Right atrium auricular region (tissue), 2 donors: ENCODE measurements at places on chromosomes 11 and 22. TPM values are rescaled to one million over a fixed set of nuclear protein-coding genes. Genes with fewer than 3 reads are reported as not detected.
A peak's percentile ranks its signal among the peaks of the same experiment; 100 is the strongest.

PRG3 gene
- total RNA-seq: not detected

C1QTNF5 gene
- 47.4 TPM for total RNA-seq

MCHR1 gene
- total RNA-seq: not detected

GRAP2 gene
- 1.3 TPM for total RNA-seq

CBL gene
- total RNA-seq: 8.5 TPM

TTC17 gene
- 45.3 TPM for total RNA-seq

AHNAK gene
- 441 TPM for total RNA-seq

ADAMTS15 gene
- 17.5 TPM for total RNA-seq

OR51E2 gene
- not detected for total RNA-seq

NXPE1 gene
- total RNA-seq: not detected

C11orf65 gene
- total RNA-seq: 2.7 TPM

GRCh38 chr22:48972979-48973693 lies 854.5 kb downstream of the BRD1 start:
- peak; percentile 26 for DNase-seq

- no peak for DNase-seq
These were observed 20.1 kb downstream of the TMPRSS6 start for GRCh38 chr22:37089434-37089833.

DNA sequence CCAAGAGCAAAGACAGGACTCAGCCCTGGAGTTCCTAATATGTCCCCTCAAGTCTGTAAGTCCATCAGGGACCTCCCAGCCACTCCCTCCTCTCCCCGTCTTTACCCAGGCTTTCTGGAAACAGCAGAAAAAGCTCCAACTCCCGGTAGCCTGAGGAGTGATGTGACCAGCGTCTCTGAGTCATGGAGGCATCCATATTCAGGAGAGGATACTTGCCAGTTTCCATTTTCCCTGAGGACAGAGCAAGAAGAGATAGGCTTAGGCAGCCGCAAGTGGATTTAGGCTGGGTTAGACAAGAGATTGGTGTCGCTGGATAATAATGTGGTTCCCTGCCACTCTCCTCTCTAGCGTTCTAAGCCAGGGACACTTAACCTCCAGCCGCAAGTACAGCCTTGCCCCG lies 206.6 kb downstream of the GRIK4 start:
- no peak for DNase-seq

DNA sequence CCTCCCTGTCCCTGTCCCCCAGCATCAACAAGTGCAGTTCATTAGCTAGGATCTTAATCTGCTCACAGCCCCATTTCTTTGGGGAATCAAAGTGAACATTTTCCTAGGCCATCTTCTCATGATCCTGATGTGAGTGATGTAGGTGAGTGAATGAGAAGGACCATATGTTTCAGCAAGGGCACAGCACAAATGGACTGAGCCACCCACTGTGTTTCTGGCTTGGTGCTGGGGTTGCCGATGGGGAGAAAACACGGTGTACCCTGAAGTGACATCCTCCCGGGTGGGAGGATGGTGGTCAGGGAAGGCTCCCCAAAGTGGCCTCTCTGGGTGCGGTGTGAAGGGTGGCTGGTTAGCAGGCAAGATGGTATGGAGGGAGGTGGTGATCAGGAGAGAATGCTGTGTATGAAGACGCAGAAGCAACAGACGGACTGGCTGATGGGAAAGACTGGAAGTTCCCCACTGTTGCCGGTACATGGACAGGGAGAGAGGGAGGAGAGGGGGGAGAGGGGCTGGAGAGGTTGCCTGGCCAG lies 72.2 kb downstream of the JAM3 start:
- no peak for DNase-seq

DNA sequence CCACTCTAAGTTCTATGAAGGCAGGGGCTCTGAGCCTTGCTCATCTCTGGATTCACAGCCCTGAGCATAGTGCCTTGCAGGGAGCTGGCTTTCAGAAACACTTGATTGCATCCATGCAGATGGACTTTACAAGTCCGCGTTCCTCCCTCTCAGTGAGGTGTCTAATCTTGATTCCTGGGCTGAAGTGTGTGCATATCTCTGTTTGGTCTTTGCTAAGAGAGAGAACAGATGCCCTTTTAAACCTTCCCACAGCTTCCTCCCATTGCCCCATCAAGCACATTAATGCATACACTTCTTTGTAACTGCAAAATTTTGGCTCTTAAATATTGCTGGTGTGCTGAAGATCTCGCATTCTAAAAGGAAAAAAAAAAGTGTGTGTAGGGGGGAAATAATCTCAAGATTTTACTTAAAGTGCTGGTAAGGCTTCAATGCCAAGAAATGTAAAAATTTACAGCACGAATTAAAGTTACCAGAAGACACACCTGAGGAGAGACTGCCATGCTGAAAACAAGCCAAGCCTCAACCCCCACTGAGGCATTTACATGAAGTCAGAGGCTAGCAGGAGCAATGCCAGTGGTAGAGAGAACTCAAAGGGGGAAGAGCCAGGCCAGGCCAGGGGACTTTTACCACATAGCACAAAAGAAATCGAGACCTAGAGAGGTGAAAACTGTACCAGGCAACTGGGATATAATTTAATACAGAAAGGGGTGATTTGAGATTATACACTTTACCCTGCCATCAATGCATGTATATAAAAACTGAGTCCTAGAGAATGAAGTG lies 492.1 kb downstream of the SOX6 start:
- DNase-seq: no peak

DNA sequence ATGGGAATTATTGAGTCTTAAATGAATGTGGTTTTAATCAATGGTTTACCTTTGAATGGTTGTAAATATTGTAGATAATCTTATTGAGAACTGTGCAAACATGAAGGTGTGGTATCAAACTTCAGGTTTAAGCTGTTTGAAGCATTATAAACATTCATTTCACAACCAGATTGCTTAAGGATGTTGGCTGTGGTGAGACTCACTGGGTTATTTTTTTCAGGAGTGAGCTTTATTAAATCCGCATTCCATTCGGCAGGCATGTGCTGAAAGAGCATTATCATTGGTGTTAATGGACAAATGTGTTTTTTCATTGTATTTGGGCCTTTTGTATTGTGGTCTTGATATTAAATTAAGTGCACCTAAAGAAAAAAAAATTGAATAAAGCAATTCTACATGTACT lies 9.7 kb downstream of the MMP3 start:
- no peak for DNase-seq

GRCh38 chr11:102280245-102280833 lies 36.9 kb upstream of the BIRC3 start:
- DNase-seq: no peak

DNA sequence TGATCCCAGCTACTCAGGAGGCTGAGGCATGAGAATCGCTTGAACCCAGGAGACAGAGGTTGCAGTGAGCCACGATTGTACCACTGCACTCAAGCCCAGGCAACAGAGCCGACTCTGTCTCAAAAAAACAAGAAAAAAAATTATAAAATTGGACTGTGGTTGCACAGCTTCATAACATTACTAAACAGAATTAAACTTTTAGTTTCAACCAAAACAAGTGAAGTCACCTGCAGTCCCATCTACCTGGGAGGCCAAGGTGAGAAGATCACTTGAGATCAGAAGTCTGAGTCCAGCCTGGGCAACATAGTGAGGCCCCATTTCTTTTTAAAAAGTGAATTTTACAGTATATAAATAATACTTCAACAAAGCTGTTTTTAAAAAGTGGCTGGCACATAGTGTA lies 47.8 kb upstream of the CD5 start:
- DNase-seq: no peak

DNA sequence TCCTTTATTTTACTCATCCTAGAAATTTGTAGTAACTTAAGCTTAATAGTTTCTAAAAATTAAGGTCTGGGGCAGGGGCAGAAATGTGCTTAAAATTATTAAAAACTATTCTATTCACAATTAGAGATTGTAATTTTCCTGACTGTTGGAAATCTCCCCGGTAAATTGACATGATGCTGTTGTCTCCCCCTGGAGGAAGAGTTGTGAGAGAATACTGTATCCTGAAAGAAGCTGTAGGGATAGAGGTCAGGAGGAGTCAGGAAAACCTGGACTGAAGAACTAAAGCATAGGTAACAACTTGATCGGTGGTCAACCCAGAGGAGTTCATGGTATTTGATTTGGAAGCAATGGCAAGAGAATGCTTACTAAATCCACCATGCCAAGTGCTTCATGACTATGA lies 16.2 kb upstream of the ESAM start:
- no peak for DNase-seq

DNA sequence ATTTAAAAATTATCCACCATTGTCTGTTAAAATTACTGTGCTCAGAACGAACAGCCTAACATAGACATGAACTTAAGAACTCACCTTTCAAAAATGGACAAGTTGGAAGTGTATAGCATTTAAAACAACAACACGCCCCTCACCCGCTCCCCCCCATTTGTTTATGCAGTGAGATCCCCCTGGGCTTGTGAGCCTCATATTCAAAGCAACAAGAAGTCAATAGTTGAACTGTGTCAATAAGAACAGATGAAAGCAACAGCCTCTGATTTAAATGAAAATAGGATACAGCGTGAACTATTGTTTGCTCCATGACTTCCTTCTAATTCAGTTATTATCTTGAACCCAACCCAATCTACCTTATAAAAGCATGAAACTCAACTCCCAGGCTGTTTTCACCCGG lies 314.2 kb downstream of the BLID start:
- DNase-seq: no peak

GRCh38 chr11:31805037-31805628 lies 6.0 kb downstream of the PAX6 start:
- no peak for DNase-seq

GRCh38 chr11:64759722-64760719 lies at the start of gene PYGM:
Gene PYGM (minus strand): TSS chr11:64759974. CDS start chr11:64759898, 76 bp downstream.
- DNase-seq: peak; percentile 81

DNA sequence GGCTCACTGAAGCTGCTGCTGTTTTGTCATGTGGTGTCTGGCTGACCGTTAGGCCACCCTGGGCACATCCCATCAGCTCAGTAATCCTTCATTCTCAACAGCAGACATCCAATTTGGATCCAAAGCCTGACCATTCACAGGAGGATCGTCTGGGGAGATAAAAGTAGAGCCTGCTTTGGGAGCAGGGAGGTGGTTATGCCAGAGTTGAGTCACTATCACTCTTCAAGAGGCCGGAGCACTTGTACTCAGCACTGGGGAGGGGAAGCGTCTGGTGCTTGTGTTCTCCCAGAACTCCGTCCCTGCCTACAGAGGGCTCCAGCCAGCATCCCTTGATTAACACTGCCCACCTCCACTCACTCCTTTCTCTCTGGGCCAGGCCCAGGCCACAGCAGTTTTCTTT lies 382.6 kb downstream of the OPCML start:
- DNase-seq: no peak

GRCh38 chr11:43789700-43790443 lies 90.8 kb upstream of the ALKBH3 start:
- DNase-seq: no peak

DNA sequence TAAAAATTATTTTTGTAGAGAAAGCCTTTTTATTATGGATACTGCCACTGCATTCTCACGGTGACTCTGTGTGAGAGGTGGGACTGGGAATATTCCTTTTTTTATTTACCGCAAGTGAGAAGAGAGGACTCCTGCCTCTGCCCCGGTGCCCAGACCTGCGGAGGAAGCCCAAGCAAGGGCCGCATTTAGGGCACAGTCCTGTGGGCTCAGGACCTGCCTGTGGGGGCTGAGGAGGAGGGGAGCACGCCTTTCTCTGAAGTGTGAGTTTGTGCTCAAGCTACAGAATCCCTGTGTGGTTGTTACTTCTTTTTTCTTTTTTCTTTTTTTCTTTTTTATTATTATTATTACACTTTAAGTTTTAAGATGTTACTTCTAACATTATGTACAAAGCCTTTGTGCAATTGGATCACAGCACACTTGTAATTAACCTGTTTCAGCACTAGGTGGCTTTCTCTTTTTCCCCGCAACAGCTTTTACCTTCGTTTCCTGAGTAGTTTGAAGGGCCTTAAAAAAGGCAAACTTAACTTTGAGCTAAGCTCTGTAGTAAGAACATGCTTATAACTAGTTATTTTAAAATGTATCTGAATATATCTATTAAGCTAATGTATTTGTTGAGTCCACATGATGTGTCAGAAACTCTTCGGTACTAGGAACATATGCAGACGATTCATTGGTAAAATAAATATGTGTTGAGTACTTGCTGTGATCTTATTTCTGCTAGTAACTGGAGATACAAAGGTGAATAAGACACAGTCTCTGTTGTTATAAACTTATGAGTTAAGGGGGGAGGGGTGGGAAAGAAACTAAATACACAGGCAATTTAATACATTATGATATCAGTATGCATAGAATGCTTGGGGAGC lies 18.3 kb downstream of the AMOTL1 start:
- no peak for DNase-seq

- DNase-seq: no peak
These were observed 52.4 kb upstream of the TTLL12 start for GRCh38 chr22:43239193-43239780.
